ENCODE measurements at places on chromosomes 5 and 9.

DNA sequence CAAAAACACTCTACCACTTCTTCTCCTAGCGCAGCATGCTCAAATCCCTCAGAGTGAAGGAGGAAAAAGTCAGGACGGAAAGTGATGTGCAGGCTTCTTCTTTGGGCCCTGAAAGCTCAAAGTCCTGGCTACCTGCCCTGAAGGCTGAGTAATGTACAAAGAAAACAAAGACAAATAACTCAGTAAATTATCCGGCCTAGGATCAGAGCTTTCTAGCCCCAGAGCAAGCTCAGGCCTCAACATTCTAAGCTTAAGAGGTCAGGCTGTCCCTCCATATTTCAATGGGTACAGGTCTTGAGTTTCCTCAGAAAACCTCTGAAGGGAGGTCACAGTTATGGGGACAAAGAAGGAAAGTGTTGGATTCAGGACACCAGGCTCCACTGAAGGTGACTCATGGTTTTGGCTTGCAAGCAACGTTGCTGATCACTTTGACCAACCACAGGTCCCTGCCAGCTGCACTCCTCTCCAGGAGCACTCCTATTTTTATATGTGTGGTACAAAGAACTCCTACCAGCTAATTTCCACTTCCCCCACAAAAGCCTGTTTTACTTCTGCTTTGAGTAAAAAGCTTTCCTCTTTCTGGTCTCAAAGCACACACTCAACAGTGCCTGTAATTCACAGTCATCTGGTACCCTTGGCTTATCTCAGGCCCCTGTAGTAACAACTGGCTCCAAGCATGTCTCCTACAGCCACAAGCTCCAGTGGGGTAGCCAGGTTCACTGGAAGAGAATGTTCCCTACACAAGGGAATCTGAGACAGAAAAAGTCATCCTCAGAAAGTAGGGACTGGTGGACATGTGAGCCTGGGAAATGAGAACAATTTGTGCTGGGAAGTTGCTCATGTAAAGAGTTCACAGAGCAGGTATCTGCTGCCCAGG lies 115.7 kb downstream of the UGCG start:
- peak; percentile 60 for DNase-seq

DNA sequence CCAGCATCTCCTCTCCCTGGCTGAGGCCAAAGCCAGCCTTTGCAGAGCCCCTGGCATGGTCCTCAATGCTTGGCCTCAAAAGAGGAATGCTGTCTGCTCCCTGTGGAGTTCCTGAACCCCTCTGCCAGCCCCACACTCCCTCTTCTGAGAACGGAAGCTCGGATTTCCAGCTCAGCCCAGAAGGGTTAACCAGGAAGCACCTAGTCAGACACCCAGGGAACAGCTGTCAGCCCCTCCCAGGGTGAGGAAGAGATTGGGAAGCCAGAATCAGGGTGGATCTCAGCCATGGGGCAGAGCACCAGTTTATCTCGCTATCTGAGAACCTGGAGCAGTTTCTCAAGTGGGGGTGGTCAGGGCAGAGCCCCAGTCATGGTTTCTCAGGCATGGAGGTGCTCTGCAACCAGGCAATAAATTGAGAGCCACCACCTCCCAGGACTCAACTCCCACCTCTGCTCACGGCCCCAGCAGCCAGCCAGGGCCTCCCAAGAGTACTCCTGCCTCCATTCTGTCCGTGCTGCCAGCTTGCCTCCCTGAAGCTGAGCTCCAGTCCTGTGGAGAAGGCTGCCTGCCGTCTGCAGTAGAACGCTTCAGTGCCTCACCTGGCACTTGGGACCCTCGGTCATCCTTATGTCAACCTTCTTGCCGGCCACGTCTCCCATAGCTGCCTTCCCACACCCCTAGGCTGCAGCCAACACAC lies 7.6 kb downstream of the FOXE1 start:
- no peak for DNase-seq

- DNase-seq = no peak
Measured at GRCh38 chr5:170541146-170541769, 37.4 kb downstream of the KCNIP1 start.

DNA sequence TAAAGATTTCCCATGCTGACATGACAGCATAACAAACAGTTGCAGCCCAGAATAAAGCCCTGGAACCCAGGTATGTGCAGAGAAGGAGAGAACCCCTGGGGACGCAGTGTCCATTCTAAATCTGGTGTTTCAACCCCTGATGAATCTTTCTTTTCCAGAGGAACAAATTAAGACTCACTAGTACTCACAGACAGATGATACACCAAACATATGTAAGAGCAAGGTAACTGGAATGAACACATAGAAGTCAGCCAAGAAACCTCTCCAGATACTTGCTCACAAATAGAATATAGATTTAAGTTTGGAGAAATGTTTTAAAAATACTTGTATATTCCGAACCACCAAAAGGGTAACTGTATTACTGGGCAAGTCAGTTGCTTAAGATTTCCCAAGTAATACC lies 130.8 kb upstream of the OTULINL start:
- DNase-seq = no peak

- DNase-seq = no peak
Measured at GRCh38 chr5:58775701-58776262, 192.9 kb downstream of the RAB3C start.

DNA sequence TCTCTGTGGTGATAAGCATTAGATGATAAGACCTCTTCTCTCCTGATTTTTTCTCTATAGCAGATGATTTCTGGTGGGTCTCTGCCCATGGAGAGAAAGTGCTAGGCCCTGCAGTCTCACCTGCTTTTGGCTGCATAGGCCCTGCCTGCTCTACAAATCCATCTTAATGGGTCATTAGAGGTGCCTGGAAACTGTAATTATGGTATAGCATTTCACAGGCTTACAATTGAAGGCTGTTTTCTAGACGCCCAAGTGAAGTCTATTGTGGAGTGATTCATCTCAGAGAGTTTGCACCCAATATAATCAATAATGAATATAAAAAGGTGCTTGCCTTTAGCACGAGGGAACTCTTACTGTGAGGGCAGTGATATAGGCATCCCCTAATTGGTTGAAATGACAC lies 33.8 kb downstream of the NEUROG1 start:
- DNase-seq = no peak

DNA sequence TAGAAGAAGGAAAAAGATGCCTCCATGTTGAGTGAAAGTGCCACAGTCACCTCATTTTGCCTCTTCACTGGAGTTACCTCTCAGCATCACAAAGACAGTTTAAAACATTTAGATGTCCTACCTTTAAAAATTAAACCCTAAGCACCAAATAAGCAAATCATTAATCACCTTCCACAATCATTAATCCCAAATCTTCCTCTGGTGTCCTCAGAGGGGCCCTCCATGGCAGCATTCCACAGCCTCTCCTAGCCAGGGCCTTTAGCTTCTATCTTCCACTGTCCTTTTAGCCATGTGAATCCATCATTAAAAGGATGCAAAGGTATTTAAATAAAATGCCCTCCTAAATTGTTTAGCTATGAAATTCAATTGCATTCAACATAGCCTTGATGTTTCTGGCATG lies 310.8 kb downstream of the PDE4D start:
- no peak for DNase-seq

DNA sequence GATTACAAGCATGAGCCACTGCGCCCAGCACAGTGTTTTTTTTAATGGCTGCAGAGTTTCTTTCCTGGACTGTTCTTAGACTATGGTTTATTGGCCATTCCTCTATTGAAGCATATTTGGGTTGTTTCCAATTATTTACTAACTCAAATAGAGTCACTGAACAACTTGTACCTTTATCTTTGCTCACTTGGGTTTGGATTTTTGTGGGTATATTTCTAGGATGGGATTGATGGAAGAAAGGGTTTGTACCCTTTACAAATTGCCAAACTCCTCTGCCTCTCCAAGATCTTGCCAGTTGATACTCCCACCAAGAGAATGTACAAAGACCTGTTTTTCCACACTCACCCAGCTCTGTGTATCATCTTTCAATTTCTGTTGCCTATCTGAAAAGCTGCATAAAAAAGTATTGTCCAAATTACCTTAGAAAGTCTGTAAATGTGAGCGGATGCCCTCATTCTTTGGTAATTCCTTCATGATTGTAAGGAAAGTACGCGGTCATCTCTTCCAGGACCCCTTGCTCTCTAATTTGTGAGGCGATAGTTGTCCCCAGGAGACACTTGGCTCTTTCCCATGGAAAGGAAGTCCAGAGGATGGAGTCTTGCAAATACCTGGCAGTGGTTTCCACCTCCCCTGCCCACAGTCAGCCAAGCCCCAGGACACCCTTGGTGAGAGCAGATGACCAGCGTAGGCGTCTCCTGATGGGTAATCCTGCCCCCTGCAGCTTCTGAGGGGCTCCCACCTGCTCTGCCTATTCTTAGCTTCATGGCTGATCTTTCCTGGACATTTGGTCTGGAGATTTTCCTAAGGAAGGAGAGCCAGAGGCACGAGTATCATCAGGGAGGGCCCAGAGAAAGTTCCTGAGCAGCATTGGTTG lies 33.0 kb downstream of the ARHGEF37 start:
- no peak for DNase-seq

DNA sequence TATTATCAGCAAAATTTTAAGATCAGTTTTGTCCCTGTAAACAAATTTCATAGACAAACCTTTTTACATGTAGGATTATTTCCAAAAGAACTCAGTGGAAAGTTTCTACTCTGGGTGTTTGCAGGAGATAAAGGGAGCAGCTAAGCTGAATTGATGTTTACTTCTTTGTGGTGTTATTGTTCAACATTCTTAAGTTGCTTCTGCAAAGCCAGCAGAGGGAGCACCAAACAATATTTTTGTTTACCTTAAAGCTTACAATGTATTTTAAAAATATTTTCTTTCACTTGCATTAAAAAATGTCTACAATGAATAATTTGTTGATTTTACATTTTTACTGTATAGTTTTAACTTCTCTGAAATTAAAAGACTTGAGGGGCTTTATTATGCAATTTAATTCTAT lies 135.4 kb downstream of the ATG10 start:
- DNase-seq = peak; percentile 50

DNA sequence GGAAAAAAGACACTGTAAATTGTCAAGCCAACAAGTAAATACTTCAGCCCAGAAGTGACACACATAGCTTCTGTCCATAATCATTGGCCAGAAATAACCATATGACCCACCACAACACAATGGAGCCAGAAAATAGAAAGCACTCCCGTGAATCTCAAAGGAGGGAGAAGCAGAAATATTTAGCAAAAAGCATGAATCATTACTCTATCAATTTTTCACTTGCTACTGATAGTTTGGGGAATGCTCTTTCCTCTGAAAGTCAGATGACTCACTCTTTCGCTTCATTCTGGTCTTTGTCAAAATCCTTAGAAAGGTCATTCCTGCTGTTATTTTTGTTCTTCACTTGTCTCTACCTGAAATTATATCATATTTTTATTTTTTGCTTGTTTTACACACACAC lies 312.6 kb downstream of the TMEM232 start:
- DNase-seq = no peak

GRCh38 chr5:176446884-176447590 lies 1.1 kb upstream of the FAF2 start:
- DNase-seq = peak; percentile 65

GRCh38 chr9:131800366-131800765 lies 60.5 kb upstream of the RAPGEF1 start:
- no peak for DNase-seq

GRCh38 chr5:126370796-126371718 lies 52.2 kb upstream of the GRAMD2B start:
- DNase-seq = no peak

- DNase-seq = no peak
Measured at GRCh38 chr5:73612799-73613198, 13.2 kb upstream of the ARHGEF28 start.

GRCh38 chr9:73434826-73435225 lies 283.2 kb downstream of the ANXA1 start:
- DNase-seq = no peak

DNA sequence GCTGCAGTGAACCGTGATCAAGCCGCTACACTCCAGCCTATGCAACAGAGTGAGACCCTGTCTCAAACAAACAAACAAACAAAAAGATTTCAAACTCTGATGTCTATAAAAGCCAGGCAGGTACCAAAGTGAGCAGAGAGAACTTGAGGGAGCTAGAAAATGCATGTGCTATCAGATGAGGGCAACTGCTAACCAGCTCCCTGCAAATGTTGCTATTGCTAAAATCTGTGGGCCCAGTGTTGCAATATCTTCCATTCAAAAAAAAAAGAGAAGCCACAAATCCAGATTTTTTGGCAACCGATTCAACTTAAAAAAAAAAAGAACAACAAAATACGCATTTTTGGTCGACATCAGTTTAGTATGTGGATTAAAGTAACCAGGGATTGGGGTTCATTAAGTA lies 5.5 kb downstream of the UBE2D2 start:
- DNase-seq = peak; percentile 48

DNA sequence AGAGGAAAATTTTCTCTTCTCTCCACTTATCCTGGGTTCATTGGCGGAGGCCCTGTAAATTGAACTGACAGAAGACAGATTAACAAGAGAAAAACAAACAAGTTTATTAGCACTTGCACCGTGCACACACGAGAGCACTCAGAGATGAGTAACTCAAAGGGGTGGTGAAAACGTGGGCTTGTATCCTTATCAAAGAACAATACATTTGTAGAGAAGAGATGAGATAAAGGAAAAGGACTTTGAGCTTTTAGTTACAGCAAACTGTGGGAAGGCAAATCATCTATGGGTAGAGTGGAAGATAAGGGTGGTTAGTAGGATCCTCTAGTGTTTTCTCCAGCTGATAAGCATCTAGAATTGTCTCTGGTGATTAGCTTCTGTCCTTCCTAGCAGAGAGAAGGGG lies 44.4 kb upstream of the ROR2 start:
- DNase-seq = no peak

GRCh38 chr9:137114613-137115393 lies at the start of gene DPP7:
Gene DPP7 (minus strand): TSS chr9:137114733. CDS start chr9:137114713, 20 bp downstream.
- DNase-seq = peak; percentile 52

DNA sequence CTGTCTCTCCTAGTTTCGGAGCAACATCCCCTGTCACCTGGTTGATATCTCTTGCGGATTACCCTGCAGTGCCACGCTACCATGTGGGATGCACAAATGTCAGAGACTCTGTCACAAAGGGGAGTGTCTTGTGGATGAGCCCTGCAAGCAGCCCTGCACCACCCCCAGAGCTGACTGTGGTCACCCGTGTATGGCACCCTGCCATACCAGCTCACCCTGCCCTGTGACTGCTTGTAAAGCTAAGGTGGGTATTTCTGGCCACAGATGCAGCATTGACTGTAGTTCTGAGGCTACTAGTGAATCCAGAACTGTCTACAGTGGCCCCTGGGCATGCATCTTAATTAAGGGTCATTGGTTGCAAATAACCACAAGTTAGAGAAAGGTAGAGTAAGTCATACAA lies 50.8 kb downstream of the AQP7 start:
- DNase-seq = no peak

- DNase-seq = no peak
Measured at GRCh38 chr9:119834064-119834620, 464.9 kb upstream of the BRINP1 start.

DNA sequence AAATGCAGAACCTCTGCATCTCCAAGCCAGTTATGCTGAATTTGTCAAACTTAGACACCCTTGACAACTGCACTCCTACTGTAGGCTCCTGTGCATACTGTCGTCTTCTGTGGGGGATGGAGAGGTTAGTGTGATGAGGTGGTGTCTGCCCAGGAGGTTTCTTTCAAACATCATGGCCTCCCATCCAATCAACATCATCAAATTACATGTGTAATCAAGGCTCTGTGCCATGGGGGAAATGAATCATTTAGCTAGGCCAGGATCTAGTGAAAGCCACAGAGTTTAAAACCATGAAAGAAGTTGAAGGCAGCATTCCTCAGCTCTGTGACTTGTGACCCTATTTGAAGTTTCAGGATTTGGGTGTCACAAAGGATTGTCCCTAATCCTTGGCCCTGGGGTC lies 240.6 kb downstream of the MARCHF11 start:
- DNase-seq = no peak

GRCh38 chr5:98364549-98364948 lies 408.9 kb upstream of the RGMB start:
- DNase-seq = no peak
